ENCODE measurements at places on chromosomes 6 and 20.

DNA sequence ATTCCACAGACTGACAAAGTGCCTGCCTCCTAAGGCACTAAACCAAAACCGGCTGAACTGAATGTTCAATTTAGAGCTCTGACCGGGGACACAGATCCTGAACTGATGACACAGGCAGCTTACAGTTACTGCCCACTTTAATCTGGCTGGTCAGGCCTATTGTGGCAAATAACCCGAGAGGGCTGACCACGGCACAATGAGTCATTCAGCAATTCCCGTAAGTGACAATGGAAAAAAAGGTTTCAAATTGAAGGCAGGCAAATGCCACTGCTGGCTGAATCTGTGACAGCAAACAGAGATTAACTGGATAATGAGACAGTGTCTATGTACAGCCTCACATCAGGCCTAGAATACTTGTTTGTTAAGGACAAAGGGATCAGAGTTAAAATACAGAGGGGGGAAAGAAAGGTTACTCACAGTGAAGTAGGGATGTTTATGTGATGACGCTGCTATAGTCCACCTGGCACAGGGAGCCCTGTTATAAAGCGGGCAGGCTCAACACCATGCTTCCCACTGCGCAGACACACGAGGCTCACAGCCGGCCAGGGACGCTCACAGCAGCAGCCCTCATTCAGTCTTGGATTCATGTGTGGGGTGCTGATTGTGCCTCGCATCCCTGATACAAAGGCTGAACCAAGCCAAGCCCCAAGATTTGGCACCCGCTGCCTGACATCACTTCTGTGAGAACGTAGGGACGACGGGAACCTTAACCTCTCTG lies 54.4 kb downstream of the RTN4IP1 start:
- DNase-seq = no peak

- DNase-seq = no peak
Observed at GRCh38 chr6:101907356-101908217, 514.1 kb downstream of the GRIK2 start.

DNA sequence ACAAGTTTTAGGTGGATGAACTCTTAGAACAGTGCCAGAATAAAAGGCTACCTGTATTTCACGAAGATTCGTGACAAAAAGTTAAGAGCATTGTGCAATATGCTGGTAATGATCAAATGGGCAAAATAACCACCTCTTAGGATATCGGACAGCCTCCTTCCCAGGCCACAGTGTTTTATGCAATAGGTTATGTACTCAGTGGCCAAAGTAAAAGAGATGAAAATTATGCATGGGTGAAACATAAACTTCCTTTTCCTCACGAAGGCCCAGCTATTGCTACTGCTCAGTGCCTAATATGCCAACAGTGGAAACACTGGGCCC lies 153.6 kb upstream of the SIM1 start:
- no peak for DNase-seq

DNA sequence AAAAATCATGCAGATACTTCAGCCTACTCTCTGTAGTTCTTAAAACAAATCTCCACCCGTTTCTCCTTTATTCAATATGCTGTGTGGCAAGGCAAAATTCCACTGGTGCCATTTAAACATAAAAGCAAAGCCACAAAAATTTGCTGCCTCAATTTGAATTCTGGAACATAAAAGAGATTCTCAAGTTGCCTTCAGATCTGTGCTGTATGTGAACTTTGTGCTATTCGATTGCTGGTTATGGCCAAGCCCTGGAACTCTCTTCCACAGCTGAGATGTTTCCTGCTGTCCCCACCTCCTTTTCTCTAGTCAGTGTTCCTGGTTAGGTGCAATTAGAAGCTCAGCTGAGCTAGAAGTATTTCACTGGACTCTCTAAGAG lies 395.3 kb upstream of the BTBD3 start:
- no peak for DNase-seq
